ENCODE measurements at places on chromosomes 4 and X. TPM values are rescaled to one million over a fixed set of nuclear protein-coding genes. Genes with fewer than 3 reads are reported as not detected.

DNA sequence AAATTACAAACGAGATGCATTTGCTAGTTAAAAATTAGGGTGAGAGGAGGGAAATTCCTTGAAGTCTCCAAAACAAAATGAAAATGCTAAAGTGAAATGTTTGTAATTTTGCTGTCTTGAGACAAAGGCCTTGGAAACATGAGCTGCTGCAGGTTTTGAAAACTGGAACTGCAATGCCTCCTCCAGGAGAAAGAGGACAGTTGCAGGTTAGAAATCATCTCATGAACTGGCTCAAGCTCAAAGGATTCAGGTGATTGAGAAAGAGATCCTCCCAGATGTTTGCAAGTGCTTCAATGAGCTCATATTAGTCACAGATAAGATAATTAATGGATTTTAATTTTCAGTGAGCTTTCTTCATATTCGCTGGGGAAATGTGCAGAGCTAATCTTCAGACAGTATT is 32.4 kb downstream of the SMPX start:
- H3K27ac ChIP-seq, result no peak overlapping the region
- H3K36me3 ChIP-seq, result no peaks in the 10 kb centered on the region
- no peaks in the 10 kb centered on the region for H3K4me1 ChIP-seq
- H3K27me3 ChIP-seq, result peaks cover 4% of the 10 kb centered on the region

GRCh38 chr4:7170012-7170411 is 22.3 kb upstream of the SORCS2 start:
- H3K4me3 ChIP-seq, result no peak overlapping the region
- H3K36me3 ChIP-seq, result no peaks in the 10 kb centered on the region
- H3K4me1 ChIP-seq, result no peaks in the 10 kb centered on the region
- no peak for DNase-seq

DNA sequence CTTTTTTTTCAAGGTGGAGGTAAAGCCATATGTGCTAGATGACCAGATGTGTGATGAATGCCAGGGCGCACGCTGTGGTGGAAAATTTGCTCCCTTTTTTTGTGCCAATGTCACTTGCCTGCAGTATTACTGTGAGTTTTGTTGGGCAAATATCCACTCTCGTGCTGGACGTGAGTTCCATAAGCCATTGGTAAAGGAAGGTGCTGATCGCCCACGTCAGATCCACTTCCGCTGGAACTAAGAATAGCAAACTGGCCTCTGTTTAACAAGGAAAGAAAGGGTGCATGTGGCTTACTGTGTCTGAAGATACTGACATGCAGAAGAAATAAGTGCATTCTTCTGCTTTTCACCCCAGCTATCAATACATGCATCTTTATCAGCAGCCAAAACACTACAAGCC is 63.9 kb downstream of the CPEB2 start:
- no peaks in the 10 kb centered on the region for H3K4me1 ChIP-seq
- no peak overlapping the region for H3K4me3 ChIP-seq
- H3K27me3 ChIP-seq, result no peaks in the 10 kb centered on the region
- H3K36me3 ChIP-seq, result peaks cover 8% of the 10 kb centered on the region

The PWWP3B gene
- not detected for total RNA-seq

The ARHGAP10 gene
- 3.8 TPM for total RNA-seq

The JADE1 gene
- 35.8 TPM for total RNA-seq

GRCh38 chr4:155758481-155759371 is at the start of gene GUCY1B1:
Gene GUCY1B1, plus strand, starts transcription at chr4:155759021. Its CDS starts 120 bp downstream, at chr4:155759141.
- no peaks in the 10 kb centered on the region for H3K36me3 ChIP-seq
- peaks cover 14% of the 10 kb centered on the region for H3K4me1 ChIP-seq
- peak; percentile 77 for DNase-seq

The REELD1 gene
- not detected for total RNA-seq

The PAGE2 gene
- not detected for total RNA-seq

DNA sequence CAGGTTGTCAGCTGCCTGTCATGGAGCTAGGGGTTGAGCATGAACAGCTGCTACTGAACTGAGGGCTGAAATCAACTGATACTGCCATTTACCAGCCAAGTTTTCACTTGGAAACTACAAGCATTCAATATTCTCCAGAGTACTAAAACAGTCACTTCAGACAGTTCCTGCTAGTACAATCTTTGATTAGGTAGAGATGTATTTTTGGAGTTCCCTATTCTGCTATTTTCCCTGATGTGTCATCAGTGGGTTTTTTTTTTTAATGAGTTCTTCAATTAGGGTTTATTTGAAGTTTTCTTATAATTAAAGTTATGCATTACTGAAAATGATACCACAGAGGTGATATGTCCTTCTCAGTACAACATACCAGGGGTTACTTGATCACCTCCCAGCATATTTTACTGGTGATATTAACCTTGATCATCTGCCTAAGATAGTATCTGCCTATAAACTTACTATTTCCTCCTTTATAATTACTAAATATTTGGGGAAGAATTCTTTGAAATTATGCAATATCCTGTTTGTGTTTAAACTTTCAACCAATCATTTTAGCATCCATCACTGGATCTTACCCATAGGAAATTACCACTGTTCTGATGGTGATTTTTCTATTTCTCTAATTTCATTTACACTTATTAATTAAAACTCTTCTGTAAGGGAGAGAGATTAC is 13.6 kb downstream of the PDCL2 start:
- H3K36me3 ChIP-seq, result peaks cover 3% of the 10 kb centered on the region
- no peaks in the 10 kb centered on the region for H3K4me1 ChIP-seq
- peaks cover 3% of the 10 kb centered on the region for H3K27me3 ChIP-seq
- DNase-seq, result no peak
- no peak overlapping the region for H3K4me3 ChIP-seq

The TRMT10A gene
- 9.2 TPM for total RNA-seq

- H3K27ac ChIP-seq, result no peak overlapping the region
- DNase-seq, result no peak
- no peaks in the 10 kb centered on the region for H3K27me3 ChIP-seq
- no peaks in the 10 kb centered on the region for H3K36me3 ChIP-seq
- no peaks in the 10 kb centered on the region for H3K4me1 ChIP-seq
- H3K4me3 ChIP-seq, result no peak overlapping the region
These were observed 176.9 kb upstream of the ARHGEF9 start for GRCh38 chrX:63961964-63962363.

GRCh38 chrX:139560221-139560620 is 29.7 kb downstream of the F9 start:
- no peaks in the 10 kb centered on the region for H3K4me1 ChIP-seq
- DNase-seq, result no peak
- no peaks in the 10 kb centered on the region for H3K36me3 ChIP-seq
- H3K27me3 ChIP-seq, result peaks cover 2% of the 10 kb centered on the region

The MAGEE2 gene
- total RNA-seq, result not detected

The CYBB gene
- total RNA-seq, result not detected

- no peaks in the 10 kb centered on the region for H3K36me3 ChIP-seq
- no peak for DNase-seq
- H3K4me3 ChIP-seq, result no peak overlapping the region
- no peaks in the 10 kb centered on the region for H3K4me1 ChIP-seq
- no peak overlapping the region for H3K27ac ChIP-seq
These were observed 2.6 kb downstream of the SLC25A31 start for GRCh38 chr4:127732623-127733328.

DNA sequence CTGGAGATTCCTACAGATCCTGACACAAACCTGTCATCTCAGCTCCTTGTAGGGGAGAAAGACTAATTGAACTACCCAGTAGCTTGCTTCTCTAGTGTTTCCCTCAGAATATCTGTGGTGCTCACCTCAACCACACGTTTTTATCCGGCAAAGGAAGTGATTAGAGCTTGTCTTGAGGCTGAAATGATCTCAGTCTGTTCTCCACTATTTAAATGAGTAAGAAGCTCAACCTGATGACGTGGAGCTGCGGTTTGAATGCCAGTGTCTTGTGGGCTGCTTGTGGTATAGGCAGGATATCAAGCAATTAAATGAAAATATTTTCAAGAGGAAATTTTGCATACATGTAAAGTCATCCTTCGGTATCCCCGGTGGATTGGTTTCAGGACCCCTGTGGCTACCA is 270.2 kb downstream of the TLL1 start:
- no peaks in the 10 kb centered on the region for H3K36me3 ChIP-seq
- no peak overlapping the region for H3K4me3 ChIP-seq
- H3K27ac ChIP-seq, result no peak overlapping the region
- no peaks in the 10 kb centered on the region for H3K4me1 ChIP-seq

GRCh38 chr4:76690011-76690905 is 207.7 kb downstream of the SOWAHB start:
- H3K27me3 ChIP-seq, result peaks cover 62% of the 10 kb centered on the region
- DNase-seq, result no peak
- peaks cover 12% of the 10 kb centered on the region for H3K4me1 ChIP-seq
- H3K36me3 ChIP-seq, result no peaks in the 10 kb centered on the region
- no peak overlapping the region for H3K27ac ChIP-seq
- peak overlapping the region; percentile 56 for H3K4me3 ChIP-seq

DNA sequence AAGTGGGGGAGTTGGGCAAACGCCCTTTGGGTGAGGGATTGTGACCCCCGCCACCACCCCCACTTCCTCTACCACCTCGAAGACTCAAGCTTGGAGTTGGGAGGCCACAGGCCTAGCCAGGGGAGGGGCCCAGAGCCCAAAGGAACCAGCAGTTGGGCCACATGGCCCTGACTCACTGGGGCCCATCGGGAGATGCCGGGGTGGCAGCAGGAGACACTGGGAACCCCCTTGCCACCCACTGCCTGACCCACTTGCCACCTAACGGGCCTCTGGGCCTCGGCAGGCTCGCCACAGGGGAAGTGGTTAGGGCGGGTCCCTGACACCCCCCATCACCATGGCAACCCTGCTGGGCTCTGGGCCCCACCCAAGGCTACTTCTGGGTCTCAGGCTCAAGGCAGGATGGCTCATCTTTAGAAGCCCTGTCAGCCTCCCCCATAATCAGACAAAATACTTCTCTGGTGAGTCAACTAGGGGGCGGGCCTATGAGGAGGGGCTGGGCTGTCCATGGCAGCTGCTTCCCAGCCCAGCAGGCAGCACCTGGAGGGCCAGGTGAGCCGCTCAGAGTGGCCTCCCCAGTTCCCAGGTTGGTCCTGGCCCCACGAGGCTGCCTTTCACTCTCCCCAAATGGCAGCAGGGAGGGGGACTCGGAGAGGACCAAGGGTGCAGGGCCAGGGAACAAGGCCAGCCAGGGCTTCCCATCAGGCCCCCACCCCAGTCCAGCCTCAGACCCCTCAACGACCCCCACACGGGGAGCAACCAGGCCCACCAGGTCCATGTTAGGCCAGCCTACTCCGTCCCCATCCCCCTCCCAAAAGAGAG is 5.6 kb downstream of the FLNA start:
- H3K4me1 ChIP-seq, result peaks cover 22% of the 10 kb centered on the region
- peak overlapping the region; percentile 87 for H3K27ac ChIP-seq
- H3K27me3 ChIP-seq, result no peaks in the 10 kb centered on the region

DNA sequence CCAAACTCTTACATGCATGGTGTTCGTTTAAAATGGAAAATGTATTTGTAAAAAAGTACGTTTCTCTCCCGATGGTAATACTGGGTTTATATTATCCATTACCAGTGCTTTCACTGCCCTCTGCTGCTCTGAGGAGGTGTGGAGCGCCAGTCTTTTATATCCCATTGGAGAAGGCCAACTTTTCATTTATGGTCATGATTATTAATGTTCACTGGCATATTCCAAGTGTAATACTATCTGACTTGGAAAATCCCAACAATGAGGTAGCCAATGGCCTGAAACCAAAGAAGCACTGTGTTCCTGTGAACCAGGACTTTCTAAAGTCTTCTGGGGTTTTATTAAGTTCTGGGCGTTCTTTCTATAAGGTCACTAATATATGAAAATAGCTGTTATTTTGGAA is 80.7 kb downstream of the SYNPO2 start:
- no peaks in the 10 kb centered on the region for H3K36me3 ChIP-seq
- H3K27me3 ChIP-seq, result no peaks in the 10 kb centered on the region
- peaks cover 7% of the 10 kb centered on the region for H3K4me1 ChIP-seq
- H3K27ac ChIP-seq, result no peak overlapping the region

GRCh38 chr4:73507541-73507940 is 26.0 kb downstream of the AFM start:
- no peak overlapping the region for H3K27ac ChIP-seq
- H3K36me3 ChIP-seq, result no peaks in the 10 kb centered on the region
- no peak overlapping the region for H3K4me3 ChIP-seq
- no peaks in the 10 kb centered on the region for H3K27me3 ChIP-seq
- no peak for DNase-seq

- no peak overlapping the region for H3K27ac ChIP-seq
- no peak overlapping the region for H3K4me3 ChIP-seq
- no peak for DNase-seq
- no peaks in the 10 kb centered on the region for H3K36me3 ChIP-seq
- H3K4me1 ChIP-seq, result no peaks in the 10 kb centered on the region
These were observed 552.7 kb downstream of the RAPGEF2 start for GRCh38 chr4:159655547-159655946.

DNA sequence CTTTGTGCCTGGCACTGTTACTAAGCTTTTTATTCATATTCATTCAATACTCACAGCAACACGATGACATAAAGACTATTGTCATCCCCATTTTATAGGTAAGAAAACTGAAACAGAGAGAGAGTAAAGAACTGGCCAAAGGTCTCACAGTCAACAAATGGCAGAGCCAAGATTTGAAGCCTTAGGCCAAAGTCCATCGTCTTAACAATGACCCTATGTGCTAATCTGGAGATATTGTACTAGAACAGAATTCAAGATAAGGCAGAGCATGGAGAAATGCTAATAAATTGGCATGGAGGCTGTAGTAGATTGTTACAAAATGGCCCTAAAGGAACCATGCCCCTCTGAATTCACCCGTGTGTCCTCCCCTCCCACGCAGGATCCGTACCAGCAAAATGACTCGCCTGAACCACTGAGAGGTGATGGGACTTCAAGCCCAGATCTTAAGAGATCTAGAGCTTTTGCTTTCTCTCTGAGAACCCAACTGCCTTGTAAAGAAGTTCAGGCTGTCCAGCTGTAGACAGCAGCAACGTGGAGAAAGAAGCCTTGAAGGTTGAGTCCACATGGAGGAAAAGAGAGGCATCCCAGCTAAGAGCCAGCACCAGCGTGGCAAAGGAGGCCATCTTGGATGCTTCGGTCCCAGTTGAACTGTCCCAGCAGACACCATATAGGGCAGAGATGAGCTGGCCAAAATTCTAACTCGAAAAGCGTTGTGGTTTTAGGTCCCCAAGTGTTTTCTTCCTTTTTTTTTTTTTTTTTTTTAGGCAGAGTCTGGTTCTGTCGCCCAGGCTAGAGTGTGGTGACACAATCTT is 52.8 kb upstream of the RBM47 start:
- H3K27me3 ChIP-seq, result no peaks in the 10 kb centered on the region
- H3K36me3 ChIP-seq, result no peaks in the 10 kb centered on the region
- no peak overlapping the region for H3K4me3 ChIP-seq
- H3K27ac ChIP-seq, result no peak overlapping the region

- H3K27me3 ChIP-seq, result no peaks in the 10 kb centered on the region
- no peak overlapping the region for H3K27ac ChIP-seq
- no peak for DNase-seq
These were observed 349.7 kb downstream of the ACTRT1 start for GRCh38 chrX:127702527-127702926.

The CSAG2 gene
- 0.30 TPM for total RNA-seq

The TRAM1L1 gene
- total RNA-seq, result not detected

The KCNIP4 gene
- not detected for total RNA-seq

- peaks cover 2% of the 10 kb centered on the region for H3K27me3 ChIP-seq
- H3K27ac ChIP-seq, result no peak overlapping the region
- peaks cover 48% of the 10 kb centered on the region for H3K4me1 ChIP-seq
These were observed 50.3 kb downstream of the MAML3 start for GRCh38 chr4:140103676-140104075.
